ENCODE measurements at places on chromosomes 13 and 19.

- DNase-seq, result peak; percentile 53
Observed at GRCh38 chr19:38095411-38096308, 128.4 kb downstream of the DPF1 start.

- DNase-seq, result no peak
Observed at GRCh38 chr13:23025864-23026608, 154.7 kb upstream of the SGCG start.

GRCh38 chr13:29480893-29481525 lies 114.5 kb downstream of the SLC7A1 start:
- no peak for DNase-seq

DNA sequence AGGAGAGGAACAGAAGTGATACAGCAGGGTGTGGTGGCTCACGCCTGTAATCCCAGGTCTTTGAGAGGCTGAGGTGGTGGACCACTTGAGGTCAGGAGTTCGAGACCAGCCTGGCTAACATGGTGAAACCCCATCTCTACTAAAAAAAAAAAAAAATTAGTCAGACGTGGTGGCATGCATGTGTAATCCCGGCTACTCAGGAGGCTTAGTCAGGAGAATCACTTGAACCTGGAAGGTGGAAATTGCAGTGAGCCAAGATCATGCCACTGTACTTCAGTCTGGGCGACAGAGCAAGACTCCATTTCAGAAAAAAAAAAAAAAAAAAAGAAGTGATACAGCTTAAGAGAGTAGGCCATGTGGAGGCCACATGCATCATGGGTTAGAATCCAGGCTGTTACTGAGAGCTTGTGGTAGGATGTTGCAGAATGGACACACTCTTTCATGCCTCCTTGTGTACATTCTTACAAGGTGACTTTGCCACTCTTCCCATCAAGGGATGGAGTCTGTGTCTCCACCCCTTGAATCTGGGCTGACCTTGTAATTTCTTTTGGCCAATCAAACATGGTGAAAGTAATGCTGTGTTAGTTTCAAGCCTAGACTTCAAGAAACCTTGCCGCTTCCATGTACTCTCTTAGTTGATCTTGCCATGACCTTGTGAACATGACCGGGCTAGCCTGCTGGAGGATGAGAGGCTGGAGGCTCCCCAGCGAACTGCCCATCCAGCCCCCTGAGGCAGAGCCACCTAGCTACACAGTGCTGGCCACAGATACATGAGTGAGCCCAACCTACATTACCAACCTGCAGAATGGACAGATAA lies 12.3 kb downstream of the FAM187B start:
- no peak for DNase-seq

- no peak for DNase-seq
Observed at GRCh38 chr13:65836066-65836465, 1394.1 kb downstream of the PCDH9 start.

- no peak for DNase-seq
Observed at GRCh38 chr19:13825489-13826441, 30.5 kb downstream of the ZSWIM4 start.

GRCh38 chr19:1827566-1828278 lies 15.6 kb upstream of the ATP8B3 start:
- DNase-seq, result no peak

DNA sequence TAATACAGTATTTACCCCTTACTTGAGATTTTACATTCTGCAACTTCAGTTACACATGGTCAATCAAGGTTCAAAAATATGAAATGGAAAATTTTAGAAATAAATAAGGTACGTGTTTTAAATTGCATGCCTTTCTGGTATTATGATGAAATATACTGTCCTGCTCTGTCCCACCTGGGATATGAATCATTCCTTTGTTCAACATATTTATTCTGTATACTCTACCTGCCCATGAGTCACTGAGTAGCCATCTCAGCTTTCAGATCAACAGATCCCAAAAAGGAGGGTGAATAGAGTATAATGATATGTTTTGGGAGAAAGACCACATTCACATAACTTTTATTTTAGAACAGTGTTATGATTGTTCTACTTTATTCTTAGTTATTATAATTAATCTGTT lies 37.8 kb downstream of the STOML3 start:
- no peak for DNase-seq

DNA sequence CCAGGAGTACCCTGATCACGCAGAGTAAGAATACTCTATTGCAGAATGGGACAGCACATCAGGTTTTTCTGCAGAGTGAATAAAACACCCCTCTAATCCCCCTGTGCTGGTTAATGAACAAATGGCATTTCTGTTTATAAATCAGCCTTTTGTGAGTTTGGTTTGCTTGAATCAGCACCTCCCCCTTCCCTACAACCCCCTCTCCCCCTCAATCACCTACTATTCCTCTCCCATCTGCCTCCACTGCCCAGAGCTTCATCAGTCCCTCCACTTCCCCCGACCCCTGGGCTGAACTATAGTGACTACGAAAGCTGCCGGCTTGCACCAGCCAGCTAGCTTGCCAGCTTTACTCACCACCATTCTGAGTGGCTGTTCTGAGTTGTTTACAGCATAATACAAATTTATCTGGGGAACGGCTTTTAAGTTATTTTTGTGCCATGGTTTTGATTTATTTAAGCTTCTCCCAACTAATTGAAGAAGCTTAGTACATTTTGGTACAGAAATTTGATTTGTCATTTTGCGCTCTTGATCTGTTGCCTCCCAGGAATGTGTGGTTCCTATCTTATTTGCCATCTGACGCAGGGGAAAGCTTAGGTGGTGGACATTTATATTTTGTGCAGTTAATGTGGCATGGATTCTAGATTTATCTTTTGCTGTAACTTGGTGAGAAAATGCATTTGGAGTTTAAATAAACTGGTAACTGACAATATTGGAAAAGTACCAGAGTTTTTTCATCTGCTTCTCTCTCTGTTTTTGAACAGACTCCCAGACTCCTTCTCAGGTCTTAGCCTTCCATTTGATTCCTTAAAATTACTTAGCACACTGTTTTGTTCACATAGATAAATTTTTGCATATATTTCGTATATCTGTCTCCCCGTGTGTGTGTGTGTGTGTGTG lies 41.7 kb upstream of the WDFY2 start:
- DNase-seq, result no peak

- DNase-seq, result no peak
Observed at GRCh38 chr13:97879646-97880310, 73.7 kb upstream of the IPO5 start.

GRCh38 chr13:80824229-80824628 lies 483.3 kb upstream of the SPRY2 start:
- DNase-seq, result no peak

DNA sequence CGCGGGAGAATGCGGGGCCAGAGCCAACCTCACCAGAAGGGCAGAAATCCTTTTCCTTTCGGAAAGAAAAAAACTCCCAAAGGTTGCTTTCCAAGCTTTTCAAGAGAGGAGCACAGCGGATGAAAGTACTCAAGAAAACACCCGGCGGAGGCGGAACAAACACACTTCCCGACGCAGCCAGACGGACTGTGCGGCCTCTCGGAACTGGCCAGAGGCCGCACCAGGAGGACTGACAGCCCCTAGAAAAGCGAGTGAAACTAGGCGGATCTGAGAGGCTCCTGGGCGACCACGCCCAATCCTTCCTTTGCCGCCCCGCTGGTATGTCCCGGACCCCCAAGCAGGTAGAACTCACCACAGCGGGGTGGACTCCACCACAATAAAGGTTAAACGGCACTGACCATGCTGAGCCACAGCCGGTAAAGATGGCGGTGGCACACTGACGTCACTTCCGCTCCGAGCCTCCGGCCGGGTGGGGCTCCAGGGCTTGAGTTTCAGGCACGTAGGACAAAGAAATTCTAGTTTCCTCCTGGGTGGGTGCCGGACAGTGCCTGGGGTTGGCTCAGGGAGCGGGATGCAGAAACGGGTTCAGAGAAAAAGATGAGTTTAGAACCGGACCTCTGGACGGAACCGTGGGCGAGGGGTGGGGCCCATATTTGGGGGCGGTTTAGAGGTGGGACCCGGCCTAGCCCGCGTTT lies at the start of gene ZNF562:
Gene ZNF562 (minus strand): TSS at position 438 of the 695 bp plus-strand sequence. CDS start 14,356 bp downstream, outside the sequence.
- peak; percentile 83 for DNase-seq

Measured in stimulated activated naive B cell treated with anti-CD40 and anti-IgM and Interleukin-4, amounts not matched to agents 10 μg/mL and 1 μg/mL and 100 μg/mL, for 72 hours (primary cell).